Caco-2 (cell line): ENCODE measurements at places on chromosomes 4 and X. TPM values are rescaled to one million over a fixed set of nuclear protein-coding genes. Genes with fewer than 3 reads are reported as not detected.

BMPR1B gene
- 8.7 and 9.9 TPM in 2 replicates for total RNA-seq

GEMIN8 gene
- total RNA-seq = 7.7 and 8.6 TPM in 2 replicates

MAGEA2B gene
- not detected in 2 replicates for total RNA-seq

SASH3 gene
- not detected in 2 replicates for total RNA-seq

SULT1B1 gene
- 0.86 and 1.00 TPM in 2 replicates for total RNA-seq

NR3C2 gene
- 0.12 and 0.16 TPM in 2 replicates for total RNA-seq

CT45A2 gene
- total RNA-seq = not detected in 2 replicates

HMGB2 gene
- total RNA-seq = 272 and 326 TPM in 2 replicates

GRCh38 chr4:20249333-20249732, 2.4 kb upstream of the SLIT2 start:
- DNase-seq = no peak

- DNase-seq = no peak
Observed at GRCh38 chr4:151804086-151804630, 43.4 kb upstream of the GATB start.

- no peak for DNase-seq
Observed at GRCh38 chrX:53678667-53679066, 7.9 kb downstream of the HUWE1 start.

GRCh38 chr4:94175553-94176261, 32.0 kb upstream of the SMARCAD1 start:
- no peak for DNase-seq

DNA sequence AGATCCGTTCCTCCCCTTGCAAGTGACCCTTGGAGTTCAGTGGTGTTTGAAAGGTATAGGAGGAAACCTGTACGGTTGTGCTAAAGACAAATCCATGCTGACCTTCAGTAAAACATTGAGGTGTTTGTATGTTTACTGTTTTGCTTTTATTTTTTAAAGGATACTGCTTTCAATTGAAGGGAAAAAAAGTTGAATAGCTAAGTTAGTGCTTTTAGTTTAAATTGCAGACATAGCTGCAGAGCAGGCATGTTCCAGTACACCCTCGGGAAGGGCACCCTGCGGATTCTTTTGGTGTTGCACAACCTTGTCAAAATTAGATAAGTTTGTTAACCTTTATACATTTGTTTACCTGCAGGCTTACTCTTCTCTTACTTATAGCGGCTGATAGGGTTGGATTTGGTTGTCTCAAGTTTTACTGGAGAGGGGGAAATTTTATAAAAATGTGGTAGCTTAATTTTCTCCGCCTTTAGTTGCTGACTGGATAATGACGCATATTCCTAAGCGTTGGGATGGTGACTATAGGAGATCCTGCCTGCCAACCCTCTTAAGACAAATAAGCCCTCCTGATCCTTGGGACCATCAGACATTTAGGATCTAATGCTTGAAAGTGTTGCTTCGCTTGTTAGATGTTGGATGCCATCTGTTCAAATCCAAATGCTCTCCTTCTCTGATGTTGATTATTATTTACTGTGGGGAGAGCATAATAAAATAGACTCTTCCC, 2.0 kb downstream of the RAPGEF2 start:
- no peak for DNase-seq

DNA sequence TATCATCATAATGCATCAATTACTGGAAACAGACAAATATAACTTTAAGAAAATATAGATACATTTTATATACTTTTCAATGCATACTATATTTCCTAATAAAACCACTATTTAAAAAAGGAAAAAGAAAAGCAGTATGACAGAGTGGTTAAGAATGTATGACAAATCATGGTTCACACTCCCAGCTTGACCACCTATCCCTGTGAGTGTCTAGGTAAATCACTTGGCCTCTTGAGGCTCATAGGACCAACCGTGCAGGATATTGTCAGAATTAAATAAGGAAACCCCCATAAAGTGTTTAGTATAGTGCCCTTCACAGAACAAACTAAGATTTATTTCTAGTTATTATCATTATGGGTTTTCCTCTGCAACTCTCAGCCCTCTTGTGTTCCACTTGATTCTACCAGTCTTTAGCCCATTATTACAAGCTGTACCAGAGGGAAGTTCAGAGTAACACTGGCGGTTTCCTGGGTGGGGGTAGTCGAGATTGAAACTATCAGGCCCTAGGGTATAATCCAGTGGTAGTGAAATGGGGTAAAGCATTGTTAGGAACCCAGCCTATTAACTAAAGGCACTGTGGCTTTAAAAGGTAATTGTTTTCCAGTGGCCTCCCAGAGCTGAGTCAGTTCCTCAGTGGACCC, 55.5 kb upstream of the PAK3 start:
- DNase-seq = no peak

GRCh38 chr4:148052448-148052847, 320.6 kb downstream of the ARHGAP10 start:
- no peak for DNase-seq

DNA sequence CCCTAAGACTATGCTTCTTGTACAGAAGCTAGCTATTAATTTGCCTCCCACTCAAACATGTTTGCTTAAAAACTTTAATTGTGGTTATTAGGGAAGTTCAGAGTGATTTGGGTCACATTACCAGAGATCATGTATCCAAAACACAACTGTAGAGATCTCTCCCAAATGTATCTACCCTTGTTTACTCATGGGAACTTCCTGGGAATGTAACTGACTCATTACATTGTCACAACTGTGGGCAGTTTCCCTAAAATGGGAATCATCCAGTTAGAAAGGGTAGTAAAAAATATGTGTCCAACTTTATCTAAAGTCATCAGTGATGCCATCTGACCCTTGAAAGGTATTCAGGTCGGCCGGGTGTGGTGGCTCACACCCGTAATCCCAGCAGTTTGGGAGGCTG, 40.3 kb upstream of the GLRA3 start:
- no peak for DNase-seq

DNA sequence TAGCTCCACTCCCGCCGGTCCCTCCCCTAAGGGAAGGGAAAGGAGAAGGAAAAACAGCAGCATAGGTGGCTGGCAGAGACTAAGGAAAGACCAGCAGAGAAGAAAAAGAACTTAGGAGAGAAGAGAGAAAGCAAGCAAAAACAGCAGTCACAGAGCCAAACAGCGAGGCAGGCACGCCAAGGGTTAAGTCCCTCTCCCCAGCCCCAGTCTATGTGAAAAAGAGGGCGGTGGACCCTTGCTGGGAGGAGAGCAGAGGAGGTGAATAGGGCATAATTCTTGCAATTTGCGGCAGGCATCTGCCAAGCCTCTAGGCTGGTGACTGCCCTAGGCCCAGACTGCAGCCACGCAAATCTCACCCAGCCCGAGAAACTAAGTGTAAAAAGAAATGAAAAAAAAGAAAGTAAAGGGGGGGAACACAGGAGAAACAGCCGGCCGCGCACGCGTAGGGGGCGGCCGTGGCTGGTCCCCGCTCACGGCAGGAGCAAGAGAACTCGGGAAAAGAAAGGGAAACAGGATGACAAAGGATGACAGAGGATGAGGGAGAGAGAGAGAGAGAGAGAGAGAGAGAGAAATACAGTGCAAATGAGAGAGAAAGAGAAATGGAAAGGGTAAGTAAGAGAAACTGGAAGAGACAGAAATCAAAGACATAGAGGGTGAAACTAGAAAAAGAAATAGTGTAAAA, 48.6 kb downstream of the MAGEA9 start:
- DNase-seq = no peak
